D721Med (cell line): ENCODE measurements at places on chromosomes 13 and 19.

- DNase-seq = no peak
Measured at GRCh38 chr13:25489238-25489637, 117.5 kb downstream of the ATP8A2 start.

GRCh38 chr19:52603558-52604207, 33.6 kb downstream of the ZNF701 start:
- DNase-seq = no peak

GRCh38 chr13:32284927-32285632, 30.1 kb downstream of the ZAR1L start:
- no peak for DNase-seq

DNA sequence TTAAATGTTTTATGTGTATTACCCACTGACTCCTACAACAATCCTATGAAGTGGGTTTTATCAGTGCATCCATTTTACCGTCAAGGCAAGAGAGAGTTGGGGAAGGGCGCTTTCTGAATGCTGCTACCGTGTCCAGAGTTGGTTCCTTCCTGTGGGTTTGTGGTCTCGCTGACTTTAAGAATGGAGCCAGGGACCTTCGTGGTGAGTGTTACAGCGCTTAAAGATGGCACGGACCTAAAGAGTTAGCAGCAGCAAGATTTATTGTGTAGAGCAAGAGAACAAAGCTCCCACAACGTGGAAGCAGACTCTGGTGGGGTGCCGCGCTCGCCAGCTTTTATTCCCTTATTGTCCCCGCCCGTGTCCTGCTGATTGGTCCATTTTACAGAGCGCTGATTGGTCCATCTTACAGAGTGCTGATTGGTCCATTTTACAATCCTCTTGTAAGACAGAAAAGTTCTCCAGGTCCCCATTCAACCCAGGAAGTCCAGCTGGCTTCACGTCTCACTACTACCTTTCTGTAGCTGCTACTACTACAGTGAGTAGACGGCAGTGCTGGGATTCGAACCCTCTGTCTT, 6.1 kb downstream of the OSCAR start:
- DNase-seq = no peak

- DNase-seq = no peak
Measured at GRCh38 chr19:55156202-55157063, 1.1 kb downstream of the TNNI3 start.

- no peak for DNase-seq
Measured at GRCh38 chr19:51168564-51169282, 26.6 kb downstream of the SIGLEC7 start.

- no peak for DNase-seq
Measured at GRCh38 chr13:25691654-25692053, 319.9 kb downstream of the ATP8A2 start.

- no peak for DNase-seq
Measured at GRCh38 chr13:74243637-74244526, 109.7 kb upstream of the KLF12 start.

GRCh38 chr19:39403331-39404312, 3.0 kb upstream of the ZFP36 start:
- DNase-seq = peak; percentile 87

- DNase-seq = no peak
Measured at GRCh38 chr19:15421721-15422260, 3.0 kb upstream of the AKAP8L start.

DNA sequence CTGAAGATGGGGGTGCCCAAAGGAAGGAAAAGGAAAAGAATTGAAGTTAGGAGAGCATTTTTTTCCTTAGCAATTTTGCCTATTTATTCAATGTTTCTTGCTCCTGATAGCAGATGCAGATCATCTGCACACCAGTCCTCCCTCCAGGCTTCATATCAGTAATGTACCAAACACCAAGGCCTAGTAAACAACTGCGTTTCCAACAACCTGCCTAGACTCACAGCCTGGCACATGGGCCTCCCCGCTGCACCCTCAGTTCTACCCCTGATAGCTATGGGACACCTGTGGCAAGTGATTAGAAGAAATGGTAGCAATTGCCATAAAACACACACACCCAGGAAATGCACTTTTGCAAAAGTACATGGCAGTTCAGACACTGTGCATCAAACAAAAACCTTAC, 30.4 kb upstream of the HMGB1 start:
- no peak for DNase-seq

DNA sequence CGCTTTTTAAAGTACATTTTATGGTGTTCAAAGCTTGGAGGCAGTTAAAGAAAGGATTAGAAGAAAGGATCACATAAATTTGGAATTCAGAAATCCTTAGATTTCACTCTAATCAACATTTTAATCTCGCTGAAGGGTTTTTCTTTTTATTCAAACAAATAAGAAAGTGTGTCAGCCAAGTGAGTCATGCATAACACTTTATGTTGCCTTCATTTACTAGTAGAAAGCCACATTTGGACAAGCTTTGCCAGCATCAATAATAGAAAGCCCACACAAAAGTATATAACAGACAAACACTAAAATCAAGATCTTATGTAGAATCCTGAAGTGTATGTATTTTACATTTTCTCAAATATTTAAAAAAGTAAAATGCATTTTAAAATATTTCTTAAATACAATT, 154.9 kb upstream of the TRPC4 start:
- DNase-seq = no peak

DNA sequence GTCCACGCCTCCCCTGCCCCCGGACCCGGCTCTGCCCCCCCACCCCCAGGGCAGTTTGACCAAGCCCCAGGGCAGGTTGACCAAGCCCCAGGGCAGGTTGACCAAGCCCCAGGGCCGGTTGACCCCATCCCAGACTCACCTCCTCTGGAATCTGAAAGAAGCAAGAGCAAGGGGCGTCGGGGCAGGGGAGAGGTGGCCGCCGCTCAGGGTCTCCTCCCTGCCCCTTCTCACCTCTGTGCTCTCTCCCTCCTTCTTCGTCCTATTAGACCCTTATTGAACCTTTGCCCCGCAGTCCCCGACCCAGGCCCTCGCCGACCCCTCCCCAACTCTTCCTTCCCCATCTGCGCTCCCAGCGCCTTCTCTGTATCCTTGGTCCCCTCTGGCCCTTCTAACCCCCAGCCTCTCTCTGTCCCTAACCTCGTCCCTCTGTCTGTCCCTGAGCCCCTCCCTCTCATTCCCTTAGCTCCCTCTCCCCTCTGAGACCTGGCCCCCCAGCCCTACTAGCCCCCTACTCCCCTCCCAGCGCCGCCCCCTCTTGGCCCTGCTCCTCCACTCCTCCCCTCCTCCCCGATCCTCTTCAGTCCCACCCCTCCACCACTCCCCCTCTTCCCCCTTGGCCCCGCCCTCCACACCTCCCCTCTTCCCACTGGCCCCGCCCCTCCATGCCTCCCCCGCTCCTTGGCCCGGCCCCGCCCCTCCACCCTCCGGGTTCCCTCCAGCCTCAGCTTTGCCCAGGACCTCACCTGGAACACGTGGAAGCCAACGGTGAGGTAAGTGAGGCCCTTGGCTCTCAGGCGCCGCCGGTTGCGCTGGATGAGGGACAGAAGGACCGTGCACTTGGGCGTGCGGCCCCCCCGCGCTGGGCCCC, 7.6 kb downstream of the CAPN12 start:
- peak; percentile 85 for DNase-seq

DNA sequence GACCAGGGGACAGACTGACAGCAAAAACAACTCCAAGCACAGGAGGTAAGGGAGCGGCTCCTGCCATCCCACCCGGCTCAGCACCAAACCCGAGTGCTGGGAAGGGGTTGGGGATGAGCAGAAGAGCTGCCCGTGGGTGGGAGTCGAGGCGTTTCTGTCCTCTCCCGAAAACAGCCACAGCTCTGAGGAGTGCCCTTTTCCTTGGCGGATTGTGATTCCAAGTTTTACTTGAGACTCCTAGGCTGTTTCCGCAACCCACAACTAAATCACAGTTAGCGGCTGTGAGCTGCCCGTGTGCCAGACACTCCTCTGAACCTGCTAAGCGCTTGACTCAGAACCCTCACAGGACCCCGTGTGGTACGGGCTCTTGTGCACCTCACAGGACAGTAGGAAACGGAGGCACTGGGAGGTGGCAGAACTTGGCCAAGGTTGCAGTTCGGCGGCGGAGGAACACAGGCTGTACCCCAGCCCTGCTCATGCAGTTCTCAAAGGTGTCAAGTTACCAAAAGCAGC, 21.4 kb downstream of the CFAP97D2 start:
- DNase-seq = no peak

GRCh38 chr13:37869506-37869755, 141 bp downstream of the TRPC4 start:
- no peak for DNase-seq

- peak; percentile 41 for DNase-seq
Measured at GRCh38 chr13:36736119-36736726, 62.4 kb downstream of the SERTM1 start.

GRCh38 chr13:67619995-67620380, 389.9 kb upstream of the PCDH9 start:
- no peak for DNase-seq

- DNase-seq = no peak
Measured at GRCh38 chr19:4108767-4109625, 14.9 kb downstream of the MAP2K2 start.

- no peak for DNase-seq
Measured at GRCh38 chr19:51055866-51056265, 9.0 kb downstream of the KLK13 start.

- DNase-seq = no peak
Measured at GRCh38 chr13:59176775-59177174, 987.0 kb downstream of the DIAPH3 start.

DNA sequence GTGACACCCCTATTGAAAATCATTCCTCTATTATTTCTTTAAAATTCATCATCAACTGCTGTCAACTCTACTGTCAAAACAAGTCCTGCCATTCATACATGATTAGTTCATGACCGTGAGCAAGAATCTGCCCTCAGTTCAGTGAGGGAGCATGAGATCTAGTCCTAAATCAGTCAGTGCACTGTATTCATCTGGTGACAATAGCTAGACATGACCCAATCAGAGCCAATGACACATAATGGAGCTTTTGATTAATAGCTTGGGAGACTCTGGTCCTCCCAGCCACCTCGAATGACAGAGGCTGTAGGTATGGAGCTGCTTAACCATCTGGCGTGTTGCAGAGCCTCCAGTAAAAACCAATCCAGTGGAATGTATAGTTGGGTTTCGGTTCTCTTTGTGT, 46.9 kb upstream of the ARGLU1 start:
- DNase-seq = no peak

DNA sequence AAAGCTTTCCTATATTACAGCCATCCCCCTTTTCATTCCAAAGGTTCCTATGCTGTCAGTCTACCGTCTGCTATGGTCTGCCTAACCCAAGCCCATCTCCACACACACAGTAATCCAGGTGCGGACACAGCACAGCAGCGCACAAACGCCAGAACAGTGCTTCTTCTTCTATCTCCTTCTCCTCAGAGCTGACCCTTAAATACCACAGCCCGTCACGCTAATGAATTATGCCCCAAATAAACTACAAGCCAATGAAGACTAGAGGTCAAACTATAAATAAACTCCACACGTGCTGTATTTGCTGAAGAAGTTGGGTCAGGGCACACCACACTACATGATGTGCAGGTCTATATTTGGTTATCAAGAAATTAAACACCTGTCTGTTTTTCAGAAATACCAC, 71.8 kb downstream of the TBC1D4 start:
- DNase-seq = no peak
